ENCODE measurements at places on chromosomes 3 and 15.

- peak; percentile 72 for DNase-seq
These were observed at the start of gene ONECUT1 for GRCh38 chr15:52790169-52790708. Gene ONECUT1 (minus strand): TSS chr15:52790336. CDS start chr15:52789884, 452 bp downstream.

DNA sequence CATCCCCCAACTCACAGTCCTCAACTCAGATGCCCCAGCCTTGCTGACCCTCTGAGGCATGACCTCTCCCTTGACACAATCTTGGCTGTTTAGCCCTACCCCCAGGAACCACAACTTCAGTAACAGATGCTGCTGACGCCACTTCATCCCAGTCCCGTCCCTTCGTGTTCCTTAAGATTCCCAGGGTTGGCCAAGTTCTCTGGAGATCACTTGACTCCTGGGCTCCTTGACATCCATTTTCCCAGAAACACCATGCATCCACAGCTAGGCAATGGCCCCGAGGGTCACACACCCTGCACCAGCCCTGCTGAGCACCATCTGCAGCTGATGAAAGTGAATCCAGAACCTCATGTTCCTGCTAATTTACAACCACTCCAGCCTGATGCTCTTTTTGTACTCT lies 6.9 kb downstream of the RTP2 start:
- DNase-seq: no peak

- no peak for DNase-seq
These were observed 17.6 kb downstream of the SLC6A20 start for GRCh38 chr3:45778761-45779201.

- no peak for DNase-seq
These were observed 36.1 kb downstream of the PBRM1 start for GRCh38 chr3:52649461-52650210.

- DNase-seq: no peak
These were observed 78.9 kb upstream of the SKOR1 start for GRCh38 chr15:67746450-67746849.

DNA sequence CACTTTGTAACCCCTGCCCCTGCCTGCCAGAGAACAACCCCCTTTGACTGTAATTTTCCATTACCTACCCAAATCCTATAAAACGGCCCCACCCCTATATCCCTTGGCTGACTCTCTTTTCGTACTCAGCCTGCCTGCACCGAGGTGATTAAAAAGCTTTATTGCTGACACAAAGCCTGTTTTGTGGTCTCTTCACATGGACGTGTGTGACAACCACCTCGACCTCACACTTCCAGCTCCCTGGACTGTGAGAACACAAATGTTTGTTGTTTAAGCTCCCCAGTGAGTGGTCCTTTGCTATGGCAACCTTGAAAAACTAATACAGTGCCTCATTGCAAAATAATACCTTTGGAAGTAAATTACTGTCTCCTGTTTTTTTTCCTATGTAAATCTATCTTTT lies 299.2 kb upstream of the POU1F1 start:
- DNase-seq: no peak

- DNase-seq: no peak
These were observed 55.3 kb upstream of the VGLL4 start for GRCh38 chr3:11699083-11699427.

DNA sequence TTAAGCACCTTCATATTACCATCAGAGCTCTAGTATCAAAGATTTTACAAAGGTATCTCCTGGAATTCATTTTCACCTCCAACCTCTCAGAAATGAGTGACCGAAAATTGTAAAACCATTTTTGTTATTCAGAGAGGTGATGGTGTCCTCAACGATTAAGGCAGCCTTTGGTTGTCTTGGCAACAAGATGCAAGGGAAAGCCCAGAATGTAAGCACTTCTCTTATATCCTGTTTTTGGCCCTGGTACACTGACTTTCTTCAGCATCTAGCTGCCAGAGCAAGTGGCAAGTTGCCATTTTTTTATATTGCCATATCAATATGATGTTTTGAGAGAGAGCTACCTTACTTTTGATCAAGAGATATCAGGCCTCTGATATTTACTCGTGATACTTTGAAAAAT lies 384.9 kb upstream of the NECTIN3 start:
- no peak for DNase-seq

DNA sequence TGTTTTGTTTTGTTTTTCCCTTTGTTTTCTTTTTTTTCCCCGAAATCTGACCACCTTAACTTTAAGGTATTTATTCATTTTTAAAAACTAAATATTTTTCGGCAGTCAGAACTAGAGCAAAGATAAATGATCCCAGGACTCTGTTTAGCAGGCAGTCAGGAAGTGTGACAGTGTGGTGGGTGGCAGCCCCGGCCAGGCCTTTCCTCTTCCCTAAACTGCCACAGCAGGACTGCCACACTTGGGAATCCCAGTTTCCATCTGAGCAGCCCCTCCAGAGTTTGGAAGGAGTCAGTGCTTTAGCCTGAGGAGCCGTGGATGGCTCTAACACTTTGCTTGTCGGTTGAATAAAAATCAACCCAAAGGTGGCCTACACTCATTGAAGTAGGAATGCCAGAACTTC lies 6.9 kb downstream of the CCRL2 start:
- no peak for DNase-seq

DNA sequence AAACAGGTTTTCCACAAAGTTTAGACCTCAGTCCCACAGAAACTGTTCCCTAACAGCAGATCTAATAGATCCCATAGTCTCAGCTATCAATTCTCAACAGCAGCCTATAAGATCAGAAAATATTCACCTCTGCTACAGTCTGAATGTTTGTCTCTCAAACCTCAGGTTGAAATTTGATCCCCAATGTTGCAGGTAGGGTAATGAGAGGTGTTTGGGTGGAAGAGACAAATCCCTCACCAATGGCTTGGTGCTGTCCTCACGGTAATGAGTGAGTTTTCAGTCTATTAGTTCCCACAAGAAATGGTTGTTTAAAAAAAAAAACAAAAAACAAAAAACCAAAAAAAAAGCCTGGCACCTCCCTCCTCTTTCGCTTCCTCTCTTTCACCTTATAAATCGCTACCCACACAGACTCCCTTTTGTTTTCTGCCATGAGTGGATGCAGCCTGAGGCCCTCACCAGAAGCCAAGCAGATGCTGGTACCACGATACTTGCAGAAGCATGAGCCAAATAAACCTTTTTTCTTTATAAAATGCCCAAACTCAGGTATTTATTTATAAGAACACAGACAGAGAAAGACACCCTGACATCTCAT lies 14.2 kb downstream of the ZNF280D start:
- DNase-seq: no peak

GRCh38 chr15:57082054-57082728 lies 163.7 kb downstream of the TCF12 start:
- no peak for DNase-seq

GRCh38 chr3:119225121-119225520 lies 15.6 kb downstream of the B4GALT4 start:
- no peak for DNase-seq

DNA sequence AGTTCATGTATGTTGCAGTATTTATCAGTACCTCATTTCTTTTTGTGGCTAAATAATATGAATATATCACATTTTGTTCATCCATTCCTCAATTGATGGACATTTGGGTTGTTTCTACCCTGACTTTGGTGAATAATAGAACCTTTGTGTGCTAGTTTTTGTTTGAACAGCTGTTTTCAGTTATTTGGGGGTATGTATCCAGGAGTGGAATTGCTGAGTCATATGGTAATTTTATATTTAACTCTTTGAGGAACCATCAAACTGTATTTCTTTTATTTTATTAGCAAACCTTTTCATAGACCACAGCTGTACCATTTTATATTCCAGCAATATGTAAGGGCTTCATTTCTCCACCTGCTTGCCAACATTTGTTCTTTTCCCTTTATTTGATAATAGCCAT lies 38.4 kb upstream of the RBM5 start:
- no peak for DNase-seq

DNA sequence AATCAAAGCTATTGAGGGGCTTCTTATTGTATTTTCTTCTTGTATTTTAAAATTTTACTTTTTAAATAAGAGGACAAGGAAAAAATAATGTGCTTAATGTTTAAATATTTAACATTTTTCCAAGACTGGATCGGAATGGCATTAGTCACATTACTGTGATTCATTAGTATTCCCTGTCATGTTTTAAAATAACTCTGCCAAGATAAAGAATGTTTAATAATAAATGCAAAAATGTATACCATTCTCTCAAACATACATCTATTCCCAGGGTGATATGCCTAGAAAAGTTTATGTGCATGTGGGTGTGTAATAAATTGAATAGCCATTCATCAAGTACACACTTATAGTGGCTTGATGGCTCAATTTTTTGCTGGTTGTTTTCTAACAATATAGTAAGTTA lies 936.1 kb downstream of the PLOD2 start:
- no peak for DNase-seq

DNA sequence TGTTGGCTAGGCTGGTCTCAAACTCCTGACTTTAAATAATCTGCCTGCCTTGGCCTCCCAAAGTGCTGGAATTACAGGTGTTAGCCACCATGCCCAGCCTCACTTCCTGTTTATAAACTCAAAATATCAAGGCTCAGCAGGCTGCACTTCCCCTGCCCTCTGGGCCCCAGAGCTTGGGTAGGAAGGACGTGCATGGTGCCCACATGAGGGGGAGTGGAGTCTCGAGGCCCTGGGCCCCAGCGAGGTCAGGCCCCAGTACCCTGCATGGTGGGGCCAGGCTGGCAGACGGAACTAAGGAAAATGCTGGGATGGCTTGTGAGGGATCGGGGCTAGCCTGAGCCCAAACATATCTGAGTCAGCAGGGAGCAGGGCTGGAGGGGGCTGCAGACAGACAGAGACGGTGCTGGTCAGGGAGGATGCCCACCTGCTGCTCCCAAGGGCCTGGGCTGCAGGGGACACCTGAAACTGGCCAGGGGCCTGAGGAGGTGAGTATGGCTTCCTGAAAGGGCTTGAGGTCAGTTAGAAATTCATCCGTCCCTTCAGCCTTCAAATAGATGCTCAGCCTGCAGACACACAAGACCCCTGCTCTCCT lies 5.1 kb downstream of the SPTBN5 start:
- no peak for DNase-seq

- no peak for DNase-seq
These were observed 8.8 kb downstream of the GBE1 start for GRCh38 chr3:81752604-81753003.

DNA sequence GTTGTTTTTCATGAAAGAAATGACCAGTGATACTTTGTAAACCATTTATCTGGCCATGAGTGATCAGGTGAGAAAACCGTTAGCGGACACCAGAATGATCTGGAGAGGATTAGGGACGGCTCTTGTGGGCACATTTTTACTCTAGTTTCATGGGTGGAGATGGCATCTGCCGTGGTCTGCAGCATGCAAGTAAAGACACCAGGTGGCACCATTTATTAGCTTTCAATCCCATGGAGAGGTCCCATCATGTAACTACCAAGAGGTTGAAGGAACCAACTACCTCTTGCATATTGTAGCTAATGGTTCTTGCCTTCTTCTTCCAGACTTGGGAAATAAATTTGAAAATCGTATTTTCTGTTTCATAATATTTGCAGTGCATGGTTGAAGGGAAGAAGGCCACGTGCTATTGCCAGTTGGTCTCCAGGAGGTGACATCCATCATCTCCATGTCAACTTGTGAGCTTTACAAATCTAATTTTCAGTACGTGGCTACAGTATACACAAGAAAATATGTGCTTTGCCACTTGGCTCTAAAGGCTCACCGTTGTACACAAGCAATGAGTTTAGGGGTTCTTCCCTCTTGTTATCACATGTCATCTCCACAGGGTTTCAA lies 1.5 kb upstream of the MAPKBP1 start:
- peak; percentile 44 for DNase-seq

DNA sequence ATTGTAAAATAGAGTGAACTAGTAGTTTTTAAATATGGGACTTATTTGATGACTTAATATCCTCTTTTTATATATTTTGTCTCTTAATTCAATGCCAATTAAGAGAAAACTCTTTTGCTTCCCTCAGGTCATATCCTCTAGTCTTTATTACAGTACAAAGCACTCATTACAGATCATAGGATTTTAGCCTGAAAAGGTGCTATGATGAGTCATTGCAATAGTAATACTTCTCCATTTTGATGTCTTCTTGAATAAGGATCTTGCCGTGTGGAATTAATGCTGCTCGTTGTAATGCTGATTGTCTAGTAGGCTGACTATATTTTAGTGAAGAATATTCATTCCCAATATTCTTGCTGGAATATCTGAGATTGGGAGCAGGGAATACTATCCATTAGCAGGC lies 612.2 kb upstream of the GOLIM4 start:
- no peak for DNase-seq

GRCh38 chr3:195097331-195098255 lies 173.4 kb downstream of the XXYLT1 start:
- DNase-seq: peak; percentile 21

DNA sequence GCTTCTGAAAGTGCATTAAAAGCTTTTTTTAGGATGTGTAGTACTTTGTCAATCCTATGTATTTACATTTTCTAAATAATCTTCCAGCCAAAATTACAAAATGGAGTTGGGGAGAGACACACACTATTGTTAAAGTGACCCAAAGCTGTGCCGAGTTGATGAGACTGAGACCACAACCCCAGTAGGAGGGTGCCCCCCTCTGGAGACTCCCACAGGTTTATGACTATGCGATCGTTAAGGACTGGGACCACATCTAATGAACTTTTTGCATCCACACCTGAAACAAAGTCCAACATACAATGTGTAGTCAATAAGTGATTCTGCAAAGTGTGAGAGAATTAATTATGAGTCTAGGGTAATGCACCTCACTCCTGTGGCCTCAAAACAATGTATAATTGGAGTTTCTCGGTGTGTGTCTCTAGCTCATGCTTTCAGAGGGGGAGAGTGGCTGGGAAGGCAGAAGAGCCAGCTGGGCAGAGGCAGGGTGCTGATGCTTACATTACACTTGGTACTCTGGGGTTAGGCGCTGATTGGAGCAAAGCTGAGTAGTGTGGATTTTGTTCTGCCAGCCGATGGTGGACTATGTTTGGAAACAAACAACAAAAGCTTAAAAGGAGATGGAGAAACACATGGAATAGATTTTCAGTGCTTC lies 102.8 kb downstream of the KCNH8 start:
- DNase-seq: no peak

- no peak for DNase-seq
These were observed 1.8 kb downstream of the PSTPIP1 start for GRCh38 chr15:76996526-76997401.

DNA sequence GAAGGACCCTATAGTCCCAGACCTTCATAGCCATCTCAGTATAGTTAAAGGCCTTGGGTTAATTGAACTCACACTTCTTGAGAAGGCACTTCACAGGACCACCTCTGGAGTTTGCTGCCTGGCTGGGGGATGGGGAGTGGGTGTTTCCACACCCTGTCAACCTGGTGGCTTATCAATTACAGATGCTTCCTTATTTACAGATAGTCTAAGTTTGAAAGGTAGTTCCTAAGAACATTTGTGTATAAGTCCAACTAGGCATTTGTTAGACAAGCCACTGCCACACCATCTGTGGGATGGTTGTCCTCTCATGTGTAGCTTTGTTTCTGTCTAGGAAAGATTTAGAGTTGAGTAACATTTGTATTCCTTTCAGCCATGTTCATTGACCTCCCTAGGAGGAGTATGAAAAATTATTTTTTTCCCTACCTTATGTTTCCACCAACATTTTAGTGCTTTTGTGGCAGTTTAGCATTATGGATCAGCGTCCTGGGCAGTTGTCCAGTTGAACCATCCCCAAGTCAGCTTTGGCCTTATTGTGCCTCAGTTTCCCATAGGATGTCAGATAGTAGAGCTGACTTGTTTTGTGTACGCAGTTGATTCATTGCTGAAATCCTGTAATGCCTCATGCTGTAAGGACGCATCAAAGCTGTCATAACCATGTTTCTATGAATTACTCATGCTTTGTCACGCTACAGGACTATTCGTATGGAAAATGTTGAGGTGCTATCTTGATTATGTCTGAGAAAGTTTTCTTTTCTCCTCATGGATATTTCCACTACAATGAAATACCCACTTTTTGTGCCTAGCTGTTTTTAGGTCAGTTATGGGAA lies 21.2 kb upstream of the SIAH2 start:
- DNase-seq: no peak
